ENCODE measurements at places on chromosomes 13 and 19.

DNA sequence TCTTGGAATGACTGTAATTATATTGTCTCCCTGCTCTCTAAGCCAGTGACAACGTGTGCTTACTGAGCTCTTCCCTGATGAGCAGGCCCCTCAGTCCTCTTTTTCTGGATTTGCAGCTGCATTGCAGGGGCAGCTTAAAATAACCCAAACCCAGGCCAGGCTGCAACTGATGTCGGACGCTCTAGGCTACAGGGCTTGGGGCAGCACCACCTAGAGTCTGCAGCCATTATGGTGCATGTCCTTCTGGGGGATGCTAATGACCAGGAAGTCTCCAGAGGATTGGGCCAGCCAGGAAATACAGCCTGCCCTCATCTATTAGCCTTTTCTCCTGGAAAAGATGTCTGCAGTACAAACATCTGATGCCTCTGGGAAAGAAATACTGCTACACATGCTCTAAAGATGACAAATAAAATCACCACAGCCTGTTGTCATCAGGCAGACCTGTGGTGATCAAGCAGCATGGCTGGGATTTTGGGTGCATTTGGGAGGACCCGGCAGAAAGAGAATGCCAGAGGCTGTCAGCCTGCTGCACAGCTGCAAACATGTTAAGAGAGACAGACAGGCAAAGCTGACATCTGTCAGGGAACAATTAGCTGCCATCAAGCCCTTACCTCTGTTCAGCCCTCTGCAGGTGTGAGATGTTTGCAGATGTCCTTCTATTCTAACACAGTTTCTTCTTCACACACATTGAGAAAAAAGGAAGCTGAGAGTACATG is 51.8 kb downstream of the CCDC70 start:
- DNase-seq, result no peak

DNA sequence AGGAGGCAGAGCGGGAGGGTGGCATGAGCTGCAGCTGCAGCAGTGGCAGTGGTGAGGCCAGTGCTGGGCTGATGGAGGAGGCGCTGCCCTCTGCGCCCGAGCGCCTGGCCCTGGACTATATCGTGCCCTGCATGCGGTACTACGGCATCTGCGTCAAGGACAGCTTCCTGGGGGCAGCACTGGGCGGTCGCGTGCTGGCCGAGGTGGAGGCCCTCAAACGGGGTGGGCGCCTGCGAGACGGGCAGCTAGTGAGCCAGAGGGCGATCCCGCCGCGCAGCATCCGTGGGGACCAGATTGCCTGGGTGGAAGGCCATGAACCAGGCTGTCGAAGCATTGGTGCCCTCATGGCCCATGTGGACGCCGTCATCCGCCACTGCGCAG is 2.0 kb downstream of the EGLN2 start:
- no peak for DNase-seq

DNA sequence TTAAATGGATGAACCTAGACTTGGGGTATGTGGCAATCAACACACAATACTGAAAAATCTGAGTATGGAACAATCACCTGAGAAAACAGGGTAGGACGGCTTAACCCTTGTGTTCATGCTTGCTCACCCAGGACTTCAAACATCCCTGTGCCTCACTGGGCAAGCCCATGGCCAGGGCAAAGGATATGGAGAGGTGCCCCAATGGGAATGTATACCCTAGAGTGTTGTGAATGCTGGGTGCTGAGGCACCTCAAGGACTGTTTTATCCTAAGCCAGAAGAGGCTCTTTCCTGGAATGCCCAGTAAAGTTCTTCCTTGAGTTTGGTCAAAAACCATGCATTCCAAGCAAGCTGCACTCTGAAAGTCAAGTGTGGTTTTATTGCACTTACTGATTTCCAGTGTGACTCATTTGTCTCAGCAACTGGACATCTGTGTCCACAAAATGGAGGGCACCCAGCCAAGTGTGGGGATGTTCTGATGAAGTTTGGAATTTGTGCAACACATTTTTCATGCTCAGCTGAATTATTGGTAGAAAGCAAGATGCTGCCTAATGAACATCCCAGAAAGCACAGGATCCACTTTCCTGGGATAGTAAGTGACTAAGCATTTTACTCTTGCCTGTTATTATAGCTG is 531.3 kb downstream of the RFC3 start:
- DNase-seq, result no peak

- no peak for DNase-seq
Measured at GRCh38 chr19:4304538-4305256, at the start of gene FSD1. FSD1 (plus strand) TSS chr19:4304598; CDS start chr19:4304747, 149 bp downstream.

GRCh38 chr19:8688930-8689329 is 9.7 kb downstream of the ACTL9 start:
- no peak for DNase-seq

- DNase-seq, result no peak
Measured at GRCh38 chr13:110158226-110158625, 148.7 kb downstream of the COL4A1 start.

DNA sequence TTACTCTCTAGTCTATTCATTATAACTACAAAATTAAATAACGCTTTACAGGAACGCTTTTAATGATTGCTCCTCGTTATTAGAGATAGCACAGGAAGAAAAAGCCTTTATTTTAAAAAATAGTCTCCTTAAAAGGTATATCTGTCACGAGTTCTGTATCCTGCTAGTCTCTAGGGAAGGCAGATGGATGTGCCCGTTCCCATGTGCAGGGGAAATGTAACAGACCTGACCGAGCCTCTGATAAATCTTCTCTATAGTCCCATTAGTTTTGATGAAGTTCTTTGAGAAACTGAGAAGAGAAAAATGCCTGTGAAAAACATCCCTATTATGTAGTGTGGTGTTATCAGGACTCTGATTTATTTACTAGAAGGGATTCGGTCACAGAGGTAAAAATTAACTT is 226.4 kb downstream of the PCDH9 start:
- no peak for DNase-seq

DNA sequence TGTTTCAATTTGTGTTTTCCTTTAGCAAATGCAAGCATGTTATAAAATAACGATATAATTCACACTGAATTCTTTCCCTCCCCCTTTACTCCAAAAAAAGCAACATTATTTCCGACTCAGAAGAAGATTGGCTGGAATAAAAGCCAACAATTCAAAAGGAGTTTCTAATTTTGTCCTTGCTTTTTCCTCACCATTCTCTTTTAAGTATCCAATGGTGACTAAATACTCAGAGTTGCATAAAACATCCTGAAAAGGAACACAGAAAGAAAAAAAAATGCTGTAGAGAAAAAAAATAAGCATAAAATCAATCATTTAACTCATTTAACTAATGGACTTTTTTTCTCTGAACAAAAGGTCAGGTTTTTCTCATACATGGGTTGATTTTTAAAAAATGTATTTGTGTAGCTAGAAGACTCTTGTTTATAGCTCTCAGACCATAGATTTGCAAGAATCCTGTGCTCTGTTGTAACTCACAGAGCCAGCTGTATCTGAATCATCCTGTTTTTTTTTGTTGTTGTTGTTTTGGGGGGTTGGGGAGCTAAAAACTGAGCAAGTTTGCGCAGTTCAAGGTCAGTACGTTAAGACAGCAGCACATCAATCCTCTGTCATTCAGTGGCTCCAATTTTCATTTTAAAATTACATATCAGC is 108.1 kb downstream of the PCDH17 start:
- no peak for DNase-seq

DNA sequence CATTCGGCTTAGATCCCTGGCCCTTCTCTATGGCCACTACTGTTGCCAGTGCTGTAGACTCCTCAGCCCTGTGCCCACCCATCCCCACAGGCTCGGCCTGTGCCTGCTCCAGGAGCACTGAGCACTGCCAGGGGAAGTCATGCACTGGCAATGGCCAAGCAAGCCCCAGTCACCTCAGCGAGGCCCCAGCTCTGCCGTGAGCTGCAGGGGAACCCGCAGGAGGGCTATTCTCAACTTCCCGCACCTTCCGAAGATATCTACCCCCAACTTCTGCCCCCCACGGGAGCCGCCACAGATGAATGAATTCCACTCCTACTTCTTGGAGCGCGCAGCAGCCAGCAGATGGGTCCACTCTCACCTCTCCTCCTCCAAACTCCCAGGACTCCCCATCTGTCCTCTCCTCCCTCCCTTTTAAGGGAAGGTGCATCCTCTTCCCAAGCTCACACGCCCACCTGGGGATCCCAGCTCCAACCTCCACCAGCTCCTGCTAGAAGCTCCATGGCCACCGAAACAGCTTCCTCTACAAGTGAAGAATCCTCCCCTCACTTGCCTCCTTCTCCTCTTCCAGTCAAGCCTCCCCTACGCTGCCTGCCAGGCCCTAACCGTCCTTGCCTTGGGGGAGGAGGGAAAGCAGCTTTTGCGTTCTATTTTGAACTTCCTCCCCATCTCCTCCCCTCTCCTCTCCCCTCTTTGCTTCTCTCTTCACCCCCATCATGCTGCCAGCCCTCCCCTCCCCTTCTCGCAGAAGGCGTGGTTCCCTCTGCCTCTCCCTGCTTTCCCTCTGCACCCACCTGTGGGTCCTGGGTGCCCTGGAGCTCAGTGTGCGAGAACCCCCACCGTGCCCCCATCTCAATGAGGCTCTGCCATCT is 52.2 kb downstream of the PEPD start:
- DNase-seq, result no peak

DNA sequence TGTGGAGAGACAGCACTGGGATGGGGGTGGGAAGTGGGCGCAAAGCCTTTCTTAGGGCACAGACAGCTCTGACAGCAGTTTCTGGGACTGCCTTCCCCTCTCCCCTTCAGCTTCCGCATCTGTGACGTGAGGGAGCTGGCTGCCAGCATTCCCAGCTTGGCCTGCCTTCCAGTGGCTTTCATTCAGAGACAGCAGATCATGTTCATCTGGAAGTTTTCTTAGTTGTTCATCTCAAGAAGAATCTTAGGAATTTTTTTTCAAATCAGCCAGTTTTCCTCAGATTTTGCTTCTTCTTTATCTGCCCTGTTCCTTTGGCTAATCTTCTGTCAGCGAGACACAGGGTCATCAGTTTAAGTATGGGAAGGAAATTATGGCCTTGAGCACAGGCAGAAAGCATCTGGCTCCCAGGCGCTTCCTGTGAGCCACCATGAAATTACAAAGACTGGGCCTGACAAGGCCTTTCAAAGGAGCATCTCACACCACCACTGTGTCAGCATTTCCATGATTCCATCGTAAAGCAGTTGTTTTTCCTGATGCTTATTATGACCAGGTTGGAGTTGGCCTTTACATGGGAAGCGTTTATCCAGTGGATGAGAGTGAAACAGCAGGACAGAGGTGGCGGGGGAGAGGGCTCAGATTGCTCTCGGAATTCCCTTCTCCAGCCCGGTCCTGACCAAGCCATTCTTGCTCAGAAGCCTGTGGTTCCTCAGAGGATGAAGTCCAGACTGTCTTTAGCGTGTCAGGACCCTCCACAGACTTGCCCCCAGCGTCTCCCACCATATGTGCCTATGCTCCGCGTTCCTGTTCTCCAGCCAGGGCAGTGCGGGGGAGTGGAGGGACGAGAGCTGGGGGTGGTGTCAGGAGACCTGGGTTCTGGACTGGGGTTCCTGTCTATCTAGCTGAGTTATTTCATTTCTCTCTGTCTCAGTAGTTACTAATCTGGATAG is 43.6 kb downstream of the ARHGAP35 start:
- no peak for DNase-seq

DNA sequence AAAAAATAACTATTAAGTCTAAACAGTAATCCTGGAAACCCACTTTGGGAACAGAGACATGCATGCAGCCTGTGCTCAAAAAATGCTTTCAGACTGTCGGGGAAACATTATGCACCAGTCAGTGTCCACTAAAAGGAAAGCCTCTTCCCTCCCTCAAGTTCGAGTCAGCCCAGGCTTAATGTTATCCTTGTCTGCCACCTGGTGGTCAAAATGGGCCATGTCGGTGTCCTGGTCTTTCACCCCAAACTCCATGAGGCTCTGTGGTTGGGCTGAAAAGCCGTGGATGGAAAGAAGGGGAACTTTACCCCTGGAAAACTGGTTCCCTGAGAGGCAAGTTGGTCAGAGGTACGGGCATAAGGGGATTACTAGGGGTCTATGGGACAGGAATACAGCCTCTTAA is 88.4 kb upstream of the ZNF492 start:
- DNase-seq, result no peak

GRCh38 chr13:110339263-110339662 is 32.2 kb downstream of the COL4A2 start:
- DNase-seq, result no peak

GRCh38 chr13:41562541-41563178 is 105.3 kb downstream of the RGCC start:
- DNase-seq, result no peak

GRCh38 chr13:29991343-29991742 is 140.9 kb upstream of the UBL3 start:
- DNase-seq, result no peak

- DNase-seq, result no peak
Measured at GRCh38 chr13:62920159-62920558, 1504.5 kb upstream of the PCDH20 start.

DNA sequence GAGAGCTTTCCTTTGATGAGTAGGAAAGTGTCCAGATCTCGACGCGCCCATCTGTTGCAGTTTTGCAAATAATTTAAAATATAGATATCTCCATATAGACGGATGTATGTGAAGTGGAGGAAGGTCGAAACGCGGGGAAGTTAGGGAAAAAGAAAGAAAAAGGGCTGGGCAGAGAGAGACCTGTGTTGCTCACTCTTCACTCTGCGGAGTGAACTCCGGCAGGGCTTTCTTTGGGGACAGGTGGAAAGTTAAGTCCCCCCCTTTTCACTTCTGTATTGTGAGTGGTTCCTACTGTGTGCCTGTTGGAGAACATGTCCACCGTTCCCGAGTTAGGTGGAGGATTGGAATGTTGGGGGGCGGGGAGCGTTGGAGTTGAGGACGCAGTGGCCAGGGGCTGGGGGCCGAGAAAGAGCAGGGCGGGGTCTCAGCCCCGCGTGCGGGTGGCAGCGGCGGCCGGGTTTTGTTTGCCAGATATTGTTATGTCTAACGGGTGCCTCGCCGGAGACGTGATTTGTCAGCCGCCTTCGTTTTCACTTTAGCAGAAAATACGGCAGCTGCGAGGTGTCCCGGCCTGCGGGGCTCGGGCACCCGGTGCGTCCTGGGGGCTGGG is 145.1 kb upstream of the ZNF536 start:
- no peak for DNase-seq

DNA sequence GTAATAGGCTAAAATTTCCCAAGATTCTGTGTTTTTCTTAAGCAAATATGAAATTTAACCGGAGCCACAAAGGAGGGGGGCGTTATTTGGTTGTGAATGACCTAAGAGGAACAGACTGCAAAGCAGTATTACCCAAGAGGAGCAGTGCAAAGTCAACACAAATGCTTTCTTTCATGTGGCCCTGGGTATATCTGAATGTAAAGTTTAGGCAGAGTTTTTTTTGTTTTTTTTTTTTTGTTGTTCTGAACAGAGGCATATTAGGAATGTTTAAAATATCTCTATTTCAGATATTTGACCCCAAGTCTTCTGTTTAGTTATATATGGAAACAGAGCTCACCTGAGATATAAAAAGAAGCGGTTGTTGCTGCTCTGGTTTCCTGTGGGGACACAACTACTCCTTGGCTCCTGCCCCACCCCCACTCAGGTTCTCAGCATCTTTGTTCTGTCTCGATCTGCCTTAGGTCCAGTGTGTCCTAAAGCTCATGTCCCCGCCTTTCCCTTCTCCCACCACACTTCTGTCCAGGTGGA is 220.7 kb downstream of the RFC3 start:
- no peak for DNase-seq

Data from esophagus squamous epithelium (tissue), 5 donors.